ENCODE measurements at places on chromosomes 11 and 22. TPM values are rescaled to one million over a fixed set of nuclear protein-coding genes. Genes with fewer than 3 reads are reported as not detected.
A peak's percentile ranks its signal among the peaks of the same experiment; 100 is the strongest.

The GLYAT gene
- total RNA-seq, result not detected

The SCGB1D2 gene
- total RNA-seq, result not detected

The MMP3 gene
- total RNA-seq, result not detected

The FAR1 gene
- 72.3 TPM for total RNA-seq

The USH1C gene
- not detected for total RNA-seq

The PKP3 gene
- total RNA-seq, result 0.27 TPM

The MIAT gene
- total RNA-seq, result 0.53 TPM

The OSM gene
- not detected for total RNA-seq

- DNase-seq, result no peak
These were observed 16.1 kb downstream of the RTN4R start for GRCh38 chr22:20251981-20252380.

GRCh38 chr11:11472106-11472505 is 119.1 kb upstream of the CSNK2A3 start:
- no peak for DNase-seq

DNA sequence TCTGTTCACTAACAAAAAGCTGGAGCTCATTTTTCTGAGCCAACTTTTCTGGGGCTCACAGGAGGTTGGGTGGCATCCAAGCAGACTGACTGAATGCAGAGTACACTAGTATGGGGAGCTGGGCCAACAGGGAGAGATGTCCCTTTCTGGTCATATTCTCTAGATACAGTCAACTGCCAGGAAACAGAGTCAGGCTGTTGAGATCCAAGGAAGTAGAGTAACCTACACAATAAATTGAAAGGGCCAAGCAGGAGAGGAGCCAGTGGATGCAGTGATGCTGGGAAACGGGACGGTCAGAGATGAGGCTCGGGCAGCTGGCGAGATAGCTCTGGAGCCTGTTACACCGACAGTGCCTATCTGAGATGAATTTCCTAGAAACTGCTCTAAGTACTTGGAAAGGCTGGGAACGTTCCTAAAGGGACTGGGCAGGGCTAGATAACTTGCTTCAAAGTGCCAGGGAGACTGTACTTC is 71.1 kb downstream of the LARGE2 start:
- no peak for DNase-seq

DNA sequence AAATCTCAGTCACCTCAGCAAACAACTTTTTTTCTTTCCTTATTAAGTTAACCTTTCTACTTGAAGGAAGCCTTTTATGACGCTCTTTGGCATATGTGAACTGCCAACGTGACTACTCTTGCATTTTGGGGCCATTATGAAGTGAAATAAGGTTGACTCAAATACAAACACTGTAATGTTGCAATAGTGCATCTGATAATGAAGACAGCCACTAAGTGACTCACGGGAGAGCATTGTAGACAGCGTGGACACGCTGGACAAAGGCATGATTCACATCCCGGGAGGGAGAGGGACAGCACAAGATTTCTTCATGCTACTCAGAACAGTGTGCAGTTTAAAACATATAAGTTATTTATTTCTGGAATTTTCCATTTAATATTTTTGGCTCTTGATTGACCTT is 560.8 kb downstream of the ETS1 start:
- DNase-seq, result peak; percentile 81

GRCh38 chr11:7353100-7353499 is 101.4 kb downstream of the SYT9 start:
- DNase-seq, result peak; percentile 24

GRCh38 chr22:48757985-48758561 is 1069.6 kb downstream of the BRD1 start:
- no peak for DNase-seq

DNA sequence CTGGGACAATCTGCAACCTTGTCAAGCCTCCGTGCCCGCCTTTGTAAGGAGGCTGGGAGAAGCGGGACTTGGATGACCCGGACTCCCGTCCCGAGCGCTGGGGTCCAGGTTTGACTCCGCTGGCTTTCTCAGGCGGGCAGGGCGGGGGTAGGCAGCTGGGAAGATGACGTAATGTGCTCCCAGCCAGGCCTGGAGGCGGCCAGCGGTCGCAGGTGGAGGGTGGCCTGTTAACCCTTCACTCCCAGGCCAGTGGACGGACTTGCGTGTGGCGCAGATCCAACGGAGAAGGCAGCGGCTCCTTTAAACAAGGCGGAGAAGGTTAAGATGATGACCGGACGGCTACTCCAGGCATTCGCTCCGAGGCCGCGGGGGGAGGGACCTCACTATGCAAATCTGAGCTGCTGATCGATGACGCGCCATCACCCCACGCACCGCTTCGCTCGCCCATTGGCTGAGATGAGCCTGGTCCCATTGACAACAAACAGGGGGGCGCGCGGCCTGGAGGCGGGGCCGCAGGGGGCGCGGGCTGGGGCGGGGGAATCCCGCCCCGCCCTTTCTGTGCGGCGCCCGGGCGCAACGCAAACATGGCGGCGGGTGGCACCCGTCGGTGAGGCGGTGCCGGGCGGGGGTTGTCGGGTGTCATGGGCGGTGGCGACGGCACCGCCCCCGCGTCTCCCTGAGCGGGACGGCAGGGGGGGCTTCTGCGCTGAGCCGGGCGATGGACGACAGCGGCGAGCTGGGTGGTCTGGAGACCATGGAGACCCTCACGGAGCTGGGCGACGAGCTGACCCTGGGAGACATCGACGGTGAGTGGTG is at the start of gene SREBF2:
Gene SREBF2 (plus strand): TSS at position 553 of the 816 bp plus-strand sequence. CDS start 166 bp downstream, at position 719.
- DNase-seq, result peak; percentile 100

- no peak for DNase-seq
These were observed 7.6 kb downstream of the DDIAS start for GRCh38 chr11:82909015-82909640.

DNA sequence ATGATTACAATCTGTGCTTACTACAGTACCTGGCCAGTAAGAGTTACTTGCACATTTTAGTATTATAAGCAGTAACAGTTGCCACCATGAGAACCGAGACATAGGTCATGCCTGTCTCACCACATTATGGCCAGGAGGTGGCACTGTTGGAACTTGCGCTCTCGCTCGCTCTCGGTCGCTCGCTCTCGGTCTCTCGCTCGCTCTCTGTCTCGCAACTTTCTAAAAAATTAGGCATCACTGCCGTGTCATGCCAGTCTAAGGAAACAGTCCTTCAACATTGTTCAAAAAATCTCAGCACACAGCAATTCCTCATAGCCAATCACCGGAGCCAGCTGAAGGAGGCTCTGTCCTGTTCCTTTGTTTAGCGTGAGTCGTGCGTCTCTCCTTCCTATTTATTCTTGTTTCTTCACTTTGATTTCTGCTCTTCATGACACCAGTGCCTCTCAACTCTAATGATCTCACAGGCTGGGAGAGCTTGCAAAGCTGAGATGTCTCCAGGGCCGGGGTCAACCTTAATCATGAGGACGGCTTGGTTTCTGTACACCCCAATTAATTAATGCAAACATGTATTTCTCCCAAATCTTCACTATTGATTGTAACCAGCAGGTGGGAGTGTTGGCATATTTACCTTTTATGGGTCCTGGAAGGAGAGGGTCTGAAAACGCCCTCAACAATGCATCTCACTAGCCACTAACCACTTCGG is 6.3 kb upstream of the ADAMTS8 start:
- peak; percentile 87 for DNase-seq

DNA sequence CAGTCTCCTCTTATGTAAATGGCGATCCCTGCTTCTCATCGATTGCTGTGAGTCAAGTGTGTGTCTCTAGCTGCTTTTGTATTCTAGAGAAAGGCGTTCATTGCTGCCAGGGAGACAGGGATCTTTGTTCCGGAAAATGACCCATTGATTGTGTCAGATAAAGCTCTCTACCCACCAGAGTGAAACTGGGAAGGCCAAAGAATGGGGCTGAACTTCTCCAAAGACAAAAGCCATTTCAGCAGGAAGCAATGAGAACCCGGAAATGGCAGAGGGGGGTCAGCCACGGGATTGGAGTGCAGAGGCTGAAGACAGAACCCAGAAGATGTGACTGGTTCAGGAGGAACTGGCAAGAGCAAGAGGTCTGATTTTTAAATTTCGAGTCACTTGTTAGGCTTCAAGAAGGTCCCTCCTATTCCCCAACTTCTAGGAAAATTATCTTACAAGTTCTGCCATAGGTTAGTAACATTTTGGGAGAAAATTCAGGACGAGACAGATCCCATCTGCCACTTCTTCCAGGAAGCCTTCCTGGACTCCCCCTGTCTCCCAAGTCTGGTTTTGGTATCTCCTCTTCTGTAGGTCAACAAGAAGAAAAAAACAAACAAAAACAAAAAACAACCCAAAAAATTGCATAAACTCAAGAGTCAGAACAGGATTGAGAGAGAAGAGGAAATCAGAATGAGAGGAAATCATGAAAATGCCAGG is 110.6 kb downstream of the NECTIN1 start:
- peak; percentile 70 for DNase-seq

DNA sequence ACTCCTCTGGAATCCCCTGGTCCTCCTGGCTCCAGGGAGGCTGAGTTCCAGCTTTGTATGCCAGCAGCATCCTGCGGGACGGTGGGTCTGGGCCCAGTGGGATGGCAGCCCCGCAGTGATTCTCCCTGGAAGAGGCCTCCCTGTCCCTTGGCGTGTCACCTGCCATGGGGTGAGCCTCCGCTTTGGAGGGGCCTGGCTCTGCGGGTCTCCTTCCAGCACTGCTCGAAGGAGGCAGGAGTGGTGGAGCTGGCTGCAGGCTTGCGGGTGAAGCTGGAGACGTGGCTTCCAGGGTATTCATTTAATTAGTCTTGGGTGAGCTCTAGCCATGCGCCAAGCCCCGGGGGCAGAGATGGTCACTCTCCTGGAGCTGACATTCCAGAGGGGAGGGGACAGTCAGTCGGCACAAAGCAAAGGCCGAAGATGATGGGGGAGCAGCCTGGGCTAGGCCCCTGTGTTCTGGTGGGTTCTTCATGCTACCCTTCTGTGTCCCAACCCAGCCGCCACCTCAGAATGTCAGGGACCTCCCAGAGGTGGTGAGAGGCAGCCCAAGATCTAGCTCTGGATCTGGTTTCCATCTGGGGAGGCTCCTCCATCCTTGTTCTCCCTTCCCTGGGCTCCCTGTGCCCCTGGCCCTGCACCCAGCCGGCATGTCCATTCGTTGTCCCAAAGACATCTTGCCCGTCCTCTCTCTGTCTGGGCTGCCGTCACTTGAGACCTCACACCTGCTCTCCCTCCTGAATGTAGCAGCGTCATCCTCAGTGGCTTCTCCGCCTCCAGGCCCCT is 1332.5 kb downstream of the BRD1 start:
- DNase-seq, result no peak

- no peak for DNase-seq
These were observed 486 bp downstream of the CLMP start for GRCh38 chr11:123194337-123195187.

GRCh38 chr11:68215524-68216170 is 2.6 kb upstream of the KMT5B start:
- DNase-seq, result no peak

DNA sequence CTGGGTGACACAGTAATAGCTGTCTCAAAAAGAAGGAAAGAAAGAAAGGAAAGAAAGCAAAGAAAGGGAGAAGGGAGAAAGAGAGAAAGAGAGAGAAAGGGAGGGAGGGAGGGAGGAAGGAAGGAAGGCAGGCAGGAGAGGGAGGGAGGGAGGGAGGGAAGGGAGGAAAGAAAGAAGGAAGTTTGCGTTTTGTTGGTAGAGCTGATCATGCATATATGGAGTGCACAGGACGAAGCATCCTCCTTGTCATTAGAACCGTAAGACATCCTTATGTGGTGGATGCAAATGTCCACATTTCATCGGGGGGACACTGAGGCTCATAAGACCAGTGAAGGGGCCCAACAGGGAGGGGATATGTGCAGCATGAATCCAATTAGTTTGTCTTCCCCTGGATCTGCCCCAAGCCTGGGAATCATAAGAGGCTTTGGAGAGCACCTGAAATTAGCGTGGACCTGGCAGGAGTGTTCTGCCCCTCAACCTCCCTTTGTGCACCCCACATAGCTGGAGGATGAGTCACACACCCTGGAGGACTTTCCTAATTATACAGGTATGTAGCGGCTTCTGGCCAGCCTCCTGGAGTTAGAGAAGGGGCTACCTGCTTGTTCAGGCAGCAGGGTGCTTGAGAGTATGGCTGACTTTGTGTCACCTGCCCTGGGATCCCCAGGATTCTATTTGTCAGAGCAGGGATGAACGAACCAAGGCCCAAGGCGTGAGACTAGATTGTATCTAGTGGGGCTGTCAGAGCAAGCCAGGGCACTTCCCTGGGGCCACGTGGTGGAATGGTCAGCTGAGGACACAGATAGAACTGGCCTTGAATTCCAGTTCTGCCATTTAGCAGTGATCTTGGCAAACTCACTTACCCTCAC is 119.7 kb upstream of the CD82 start:
- no peak for DNase-seq

GRCh38 chr11:126489836-126490660 is 134.6 kb downstream of the ST3GAL4 start:
- no peak for DNase-seq

DNA sequence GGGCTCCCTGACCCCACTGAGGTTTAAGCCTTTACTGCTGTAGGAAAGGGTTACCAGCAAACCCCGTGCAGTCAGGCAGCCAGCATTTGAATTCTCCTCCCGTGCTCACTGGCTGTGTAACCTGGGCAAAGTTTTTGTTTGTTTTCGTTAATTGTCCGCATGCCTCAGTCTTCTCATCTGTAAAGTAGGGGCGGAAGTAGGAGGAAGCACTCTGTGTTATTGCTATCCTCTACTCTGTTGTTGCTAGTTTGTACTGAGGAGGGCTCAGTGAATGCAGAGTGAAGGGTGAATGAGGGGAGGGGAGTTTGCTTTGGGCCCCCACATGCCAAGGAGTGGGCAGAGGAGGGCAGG is 14.0 kb upstream of the SYT7 start:
- no peak for DNase-seq

DNA sequence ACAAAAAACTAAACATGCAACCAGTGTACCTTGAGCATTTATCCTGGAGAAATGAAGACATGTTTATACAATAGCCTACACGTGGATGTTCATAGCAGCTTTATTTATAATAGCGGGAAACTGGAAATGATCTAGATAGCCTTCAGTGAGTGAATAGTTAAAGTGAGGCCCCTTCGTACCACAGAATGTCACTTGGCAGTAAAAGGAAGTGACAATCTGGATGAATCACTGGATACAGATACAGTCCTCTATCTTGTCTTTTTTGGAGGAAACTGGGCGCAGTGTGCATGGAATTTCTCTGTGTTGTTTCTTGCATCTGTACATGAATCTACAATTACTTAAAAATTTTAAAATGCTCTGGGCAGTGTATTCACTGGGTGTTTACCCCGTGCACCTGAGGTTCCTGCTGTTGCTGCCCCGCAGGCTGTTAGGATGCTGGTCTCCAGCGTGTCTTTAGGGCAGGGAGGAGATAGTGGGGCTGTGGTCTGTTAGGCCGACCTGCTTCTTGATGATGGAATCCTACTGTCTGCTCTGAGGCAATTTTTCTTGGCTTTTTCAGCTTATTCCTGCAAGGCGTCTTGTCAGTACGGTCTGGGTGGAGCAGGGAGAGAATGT is 23.2 kb downstream of the DERL3 start:
- no peak for DNase-seq

DNA sequence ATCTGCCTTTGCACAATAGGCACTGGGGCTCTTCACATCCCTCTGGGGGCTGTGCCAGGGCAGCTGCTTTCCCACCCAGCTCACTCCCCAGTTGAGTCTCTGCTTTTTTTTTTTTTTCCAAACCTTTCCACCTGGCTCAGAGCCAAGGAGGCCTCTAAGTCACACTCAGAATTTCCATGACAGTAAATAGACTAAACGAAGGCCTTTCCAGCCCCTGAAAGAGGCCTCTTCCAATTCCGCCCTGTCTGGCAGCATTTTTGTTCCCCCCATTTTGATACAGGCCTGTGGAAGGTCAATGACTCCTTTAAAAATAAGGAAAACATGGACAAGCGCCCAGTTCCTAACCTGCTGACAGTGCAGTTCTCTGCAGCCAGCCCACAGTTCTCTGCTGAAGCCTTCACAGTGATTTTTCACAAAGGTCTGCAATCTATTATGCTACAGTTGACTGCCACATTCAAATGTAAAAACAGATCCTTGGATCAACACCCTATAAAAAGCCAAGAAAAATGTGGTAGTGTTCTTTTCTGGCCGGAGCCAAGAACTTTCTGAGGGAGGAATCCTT is 107.5 kb upstream of the SESN3 start:
- DNase-seq, result peak; percentile 62
